ENCODE measurements at places on chromosomes 5 and 9.

DNA sequence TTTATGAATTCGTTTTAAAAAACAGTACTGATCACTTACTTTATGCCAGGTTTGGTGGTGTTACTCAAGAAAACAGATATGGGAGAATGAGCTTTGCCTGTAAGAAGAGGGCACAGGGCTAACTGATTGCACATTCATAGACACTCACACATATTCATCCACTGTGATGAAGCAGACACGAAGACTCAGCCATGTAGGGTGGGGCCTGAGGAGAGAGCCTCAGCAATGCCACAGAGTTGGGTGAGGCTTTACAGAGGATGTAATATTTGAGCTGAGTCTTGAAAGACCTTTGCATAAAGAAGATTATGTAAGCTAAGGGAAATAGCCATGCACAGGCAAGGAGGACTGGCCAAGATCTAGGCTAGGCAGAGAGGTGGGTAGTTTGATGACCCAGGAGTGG is 472.8 kb downstream of the PSAT1 start:
- no peak for DNase-seq

DNA sequence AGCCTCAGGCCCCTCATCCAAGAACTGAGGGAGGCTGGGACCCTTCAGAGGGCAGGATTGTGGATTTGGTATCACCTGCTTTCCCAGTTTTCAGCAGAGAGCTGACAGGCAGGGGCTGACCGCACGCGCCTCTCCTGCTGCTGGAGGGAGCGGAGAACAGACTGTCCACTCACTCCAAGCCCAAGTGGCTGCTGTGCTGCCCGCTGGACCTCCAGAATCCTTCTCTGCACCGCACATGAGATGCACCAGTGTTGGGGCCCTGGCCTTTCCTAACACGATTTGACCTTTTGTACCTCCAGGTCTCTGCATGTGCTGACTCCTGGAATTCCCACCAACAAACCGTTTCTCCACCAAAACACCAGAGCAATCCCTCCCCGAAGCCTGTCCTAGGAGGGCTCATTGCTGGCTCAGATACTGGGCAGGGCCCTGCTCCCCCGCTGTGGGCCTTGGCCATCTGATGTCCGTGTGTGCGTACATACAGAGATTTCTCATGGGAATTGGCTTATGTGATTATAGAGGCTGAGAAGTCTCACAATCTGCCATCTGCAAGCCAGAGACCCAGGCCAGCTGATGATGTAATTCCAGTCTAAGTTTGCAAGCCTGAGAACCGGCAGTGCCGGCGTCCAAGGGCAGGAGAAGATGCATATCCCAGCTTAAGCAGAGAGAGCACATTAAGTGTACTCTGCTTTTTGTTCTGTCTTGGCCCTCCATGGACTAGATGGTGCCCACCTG is 141.7 kb downstream of the GADD45G start:
- DNase-seq, result no peak

GRCh38 chr9:126604059-126605055 is 9.4 kb upstream of the LMX1B start:
- no peak for DNase-seq

- DNase-seq, result no peak
These were observed 93.6 kb downstream of the CAMSAP1 start for GRCh38 chr9:135813671-135814290.

DNA sequence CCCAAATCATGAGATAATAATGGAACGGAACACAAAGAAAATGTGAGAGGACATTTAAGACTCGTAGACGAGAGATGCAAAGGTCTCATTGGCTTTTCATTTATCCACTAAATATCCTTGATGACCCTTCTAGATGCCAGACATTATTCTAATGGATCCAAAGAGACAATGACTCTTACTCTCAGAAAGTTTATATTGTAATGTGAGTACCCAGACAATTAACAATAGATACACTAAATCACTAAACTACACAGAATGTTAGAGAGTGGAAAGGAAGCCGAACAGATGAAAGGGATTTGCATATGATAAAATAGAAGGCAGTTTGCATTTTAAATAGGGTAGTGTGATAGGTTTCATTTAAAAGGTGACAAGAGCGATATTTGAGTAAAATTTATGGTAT is 973.3 kb downstream of the TAF11L14 start:
- no peak for DNase-seq

DNA sequence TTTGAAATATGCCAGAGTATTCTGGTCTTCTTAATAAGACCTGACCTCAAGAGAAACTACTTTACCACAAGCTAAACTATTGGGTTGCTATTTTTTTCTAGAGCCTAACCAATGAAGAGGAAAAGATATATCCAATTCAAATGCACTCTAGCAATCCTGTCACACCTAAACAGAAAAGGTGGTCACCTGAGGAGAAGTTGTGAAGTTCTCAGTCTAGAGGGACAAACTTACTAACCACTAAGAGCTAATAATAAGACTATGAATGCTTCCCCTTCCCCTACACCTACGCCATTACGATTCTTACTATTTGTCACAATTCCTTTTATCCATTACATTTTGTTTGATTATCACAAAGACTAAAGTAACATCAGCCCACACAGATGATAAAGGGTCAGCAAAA is 29.7 kb downstream of the RLN2 start:
- DNase-seq, result no peak

Measured in activated gamma-delta T cell treated with anti-CD3 and anti-CD28 coated beads, Interleukin-2, amount 50 U/mL, for 16 hours (primary cell).